ENCODE measurements at places on chromosomes 4 and X.

GRCh38 chr4:177177541-177178081 lies 132.1 kb upstream of the NEIL3 start:
- DNase-seq = no peak

GRCh38 chr4:166091146-166091545 lies 218.1 kb downstream of the TLL1 start:
- DNase-seq = no peak

- DNase-seq = no peak
Measured at GRCh38 chrX:101080326-101081124, 1.8 kb downstream of the TMEM35A start.

DNA sequence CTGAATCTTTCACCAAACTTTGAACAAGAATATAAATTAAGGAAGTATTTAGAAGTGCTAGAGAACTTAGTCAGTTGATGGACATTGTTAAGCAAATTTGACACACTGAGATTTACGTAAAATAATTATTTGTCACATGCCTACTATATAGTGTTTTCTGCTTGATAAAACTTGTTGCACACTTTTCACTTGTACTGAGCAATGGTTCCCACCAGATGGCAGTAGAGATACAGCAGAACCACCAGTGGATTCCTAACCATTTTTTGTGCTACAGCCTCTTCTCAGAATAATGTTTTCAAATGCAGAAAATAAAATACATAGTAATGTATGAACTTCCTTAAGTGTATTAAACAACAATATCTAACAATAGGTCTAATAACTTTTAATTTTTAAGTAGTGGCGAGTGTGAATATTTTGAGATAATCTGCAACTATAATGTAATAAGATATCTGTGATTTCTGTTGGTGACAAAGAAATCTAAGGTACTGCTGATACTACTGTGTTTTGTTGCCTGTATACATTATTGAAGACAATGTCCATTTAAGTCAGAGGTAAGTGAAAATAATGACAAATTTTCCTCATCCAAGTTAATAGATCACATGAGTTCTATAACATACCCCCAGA lies 81.2 kb downstream of the APOOL start:
- DNase-seq = no peak

- no peak for DNase-seq
Measured at GRCh38 chr4:77217526-77217925, 60.5 kb downstream of the CCNG2 start.

DNA sequence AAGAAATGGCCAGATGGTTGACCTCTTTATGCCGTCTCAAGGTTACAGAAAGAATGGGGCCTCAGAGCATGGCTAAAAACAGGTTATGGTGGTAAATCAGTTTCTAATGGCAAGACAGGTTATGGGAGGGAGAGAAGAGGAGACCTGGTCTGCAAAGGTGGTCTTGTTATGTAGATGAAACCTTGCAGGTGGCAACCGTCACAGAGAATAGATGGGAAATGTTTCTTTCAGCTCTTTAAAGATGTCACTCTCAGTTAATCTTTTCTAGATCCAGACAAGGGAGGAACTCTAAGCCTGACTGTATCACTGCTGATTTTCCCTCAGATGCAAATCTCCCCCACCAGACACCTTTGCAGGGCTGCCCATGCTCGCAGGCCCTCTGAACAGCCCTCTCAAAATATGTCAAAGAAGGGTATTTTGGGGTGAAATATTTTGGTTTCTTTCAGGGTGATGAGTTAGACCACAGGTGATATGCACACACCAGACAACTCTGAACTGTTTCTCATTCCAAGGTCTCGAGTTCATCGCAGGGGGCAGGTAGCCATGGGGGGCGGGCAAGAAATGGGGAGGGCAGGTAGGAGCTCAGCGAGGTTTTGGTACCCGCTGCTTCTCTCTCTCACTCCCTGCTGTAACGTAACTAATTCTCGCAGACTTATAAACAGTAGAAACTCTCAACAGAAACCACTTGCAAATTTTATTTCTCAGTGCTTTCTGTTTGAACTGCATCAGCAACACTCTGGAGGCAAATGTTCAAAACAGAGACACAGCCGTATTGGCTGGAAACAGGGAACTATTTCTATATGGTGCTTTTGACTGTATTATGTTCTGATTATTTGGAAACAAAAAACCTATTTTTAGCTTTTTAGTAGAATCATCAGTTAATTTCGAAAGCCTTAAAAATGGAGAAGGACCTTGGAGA lies 32.4 kb downstream of the CASP3 start:
- no peak for DNase-seq

- no peak for DNase-seq
Measured at GRCh38 chr4:65623506-65623905, 46.8 kb downstream of the EPHA5 start.

GRCh38 chr4:137359691-137360315 lies 172.5 kb downstream of the PCDH18 start:
- no peak for DNase-seq

DNA sequence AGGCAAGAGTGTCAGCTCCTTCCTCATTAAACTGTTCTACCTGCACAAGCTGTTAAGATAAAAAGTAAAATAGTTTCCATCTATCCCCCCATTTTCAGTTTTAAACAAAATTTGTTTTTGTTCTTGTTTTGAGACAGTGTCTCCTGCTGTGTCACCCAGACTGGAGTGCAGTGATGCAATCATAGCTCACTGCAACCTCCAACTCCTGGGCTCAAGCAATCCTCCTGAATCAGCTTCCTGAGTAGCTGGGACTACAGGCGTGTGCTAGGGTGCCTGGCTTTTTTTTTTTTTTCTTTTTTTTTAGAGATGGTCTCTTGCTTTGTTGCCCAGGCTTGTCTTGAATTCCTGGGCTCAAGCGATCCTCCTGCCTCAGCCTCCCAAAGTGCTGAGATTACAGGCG lies 105.4 kb downstream of the HS6ST2 start:
- DNase-seq = no peak

GRCh38 chr4:37279121-37279520 lies 34.6 kb downstream of the NWD2 start:
- DNase-seq = no peak

GRCh38 chr4:76755756-76756155 lies 142.2 kb downstream of the SOWAHB start:
- DNase-seq = no peak

DNA sequence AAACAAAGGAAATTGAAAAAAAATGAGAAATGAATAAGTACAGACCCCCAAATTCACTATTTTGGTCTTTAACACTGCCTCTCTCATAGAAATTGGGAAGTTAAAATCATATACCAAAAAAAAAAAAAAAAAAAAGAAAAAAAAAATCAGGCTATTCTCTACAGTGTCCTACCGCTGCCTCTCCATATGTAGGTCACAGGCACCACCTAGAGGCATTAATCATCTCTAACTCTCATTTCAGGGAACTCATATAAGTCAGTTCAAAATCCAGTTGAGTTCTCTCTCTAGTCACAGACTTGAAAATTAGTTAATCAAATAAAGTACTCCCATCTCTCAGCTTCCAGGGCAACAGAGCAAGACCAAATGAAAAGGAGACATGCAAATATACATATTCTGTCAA lies 47.9 kb downstream of the COX18 start:
- no peak for DNase-seq

DNA sequence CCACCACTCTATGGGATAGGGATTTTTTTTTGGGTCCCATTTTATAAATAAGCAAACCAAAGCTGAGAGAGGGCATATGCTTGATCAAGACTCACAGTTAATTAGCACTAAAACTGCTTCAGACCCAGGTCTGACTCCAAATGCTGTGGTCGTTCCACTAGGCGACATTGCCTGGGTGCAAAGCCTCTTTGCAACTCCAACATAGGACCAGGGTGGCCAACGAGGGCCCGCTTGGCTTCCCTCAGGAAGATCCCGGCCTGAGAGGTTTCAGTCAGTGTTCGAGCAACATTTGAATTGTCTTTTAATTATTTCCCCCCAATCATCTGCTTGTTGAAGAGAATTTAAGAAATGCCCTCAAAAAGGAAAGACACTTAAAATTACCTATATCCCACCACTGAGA lies 11.2 kb downstream of the PJA1 start:
- DNase-seq = no peak

GRCh38 chr4:4805887-4806286 lies 53.6 kb upstream of the MSX1 start:
- DNase-seq = no peak

DNA sequence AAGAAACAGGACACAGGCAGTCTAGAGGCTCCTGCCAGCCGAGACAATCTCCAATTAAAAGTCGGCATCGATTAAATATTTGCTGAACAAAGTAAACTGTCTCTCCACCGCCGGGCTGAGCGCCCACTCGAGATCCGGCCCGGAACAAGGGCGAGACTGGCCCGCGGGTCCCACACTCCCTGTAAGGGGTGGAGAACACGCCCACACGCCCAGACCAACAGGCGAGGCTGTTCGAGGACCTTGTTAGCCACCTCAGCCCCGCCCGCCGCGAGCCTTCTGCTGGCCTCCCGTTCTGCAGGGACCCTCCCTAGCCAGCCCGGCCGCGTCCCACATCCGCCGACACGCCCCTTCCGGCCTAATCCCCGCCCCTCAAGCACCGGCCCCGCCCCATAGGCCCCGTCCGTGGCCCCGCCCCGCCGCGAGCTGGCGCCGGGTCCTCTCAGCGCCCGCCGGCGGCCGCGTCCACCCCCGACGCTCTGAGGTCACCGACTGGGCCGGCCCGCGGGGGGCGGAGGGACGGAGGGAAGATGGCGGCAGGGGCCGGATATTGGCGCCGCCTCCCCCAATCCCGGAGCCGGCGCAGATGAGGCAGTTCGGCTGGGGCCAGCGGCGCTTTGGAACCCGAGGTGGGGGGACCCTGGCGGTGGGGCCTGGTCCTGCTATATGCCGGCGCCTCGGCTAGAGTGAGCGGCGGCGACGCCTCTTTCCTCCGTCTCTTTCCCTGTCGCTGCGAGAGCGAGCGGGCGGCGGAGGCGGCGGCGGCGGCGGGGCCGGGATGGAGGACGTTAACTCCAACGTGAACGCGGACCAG lies at the start of gene SLAIN2:
Gene SLAIN2 (plus strand): TSS at position 565 of the 811 bp plus-strand sequence. CDS start 211 bp downstream, at position 776.
- peak; percentile 74 for DNase-seq

DNA sequence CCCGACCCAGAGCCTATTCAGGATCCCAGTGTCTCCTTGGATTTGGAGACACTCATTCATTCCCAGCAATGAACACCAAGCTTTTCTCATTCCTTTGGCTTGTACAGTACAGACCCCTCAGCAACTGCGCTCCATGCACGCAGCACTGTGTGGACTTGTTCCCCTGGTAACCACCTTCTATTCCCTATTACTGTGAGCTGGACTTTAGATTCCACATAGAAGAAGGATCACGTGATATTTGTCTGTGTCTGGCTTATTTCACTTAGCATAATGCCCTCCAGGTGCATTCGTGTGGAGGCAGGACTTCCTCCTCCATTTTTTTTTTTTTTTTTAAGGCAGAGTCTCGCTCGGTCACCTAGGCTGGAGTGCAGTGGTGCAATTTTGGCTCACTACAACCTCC lies 106.4 kb downstream of the PHKA2 start:
- DNase-seq = no peak

- no peak for DNase-seq
Measured at GRCh38 chr4:65651751-65652150, 18.5 kb downstream of the EPHA5 start.

DNA sequence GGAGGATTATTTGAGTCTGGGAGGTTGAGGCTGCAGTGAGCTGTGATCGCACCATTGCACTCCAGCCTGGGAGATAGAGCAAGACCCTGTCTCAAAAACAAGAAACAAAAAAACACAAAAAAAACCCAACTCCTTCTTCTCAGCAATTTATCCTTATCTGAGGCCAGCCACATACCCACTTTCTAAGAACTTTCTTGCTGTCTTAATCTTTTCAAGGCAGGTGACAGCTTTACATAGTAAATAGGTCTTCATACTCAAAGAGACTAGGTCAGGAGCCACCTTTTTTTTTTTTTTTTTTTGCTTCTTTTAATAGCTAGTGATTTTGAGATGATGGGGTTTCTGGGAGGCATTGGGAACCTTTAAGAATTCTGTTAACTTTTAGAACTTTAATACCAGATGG lies 26.1 kb upstream of the ZCCHC13 start:
- DNase-seq = no peak

DNA sequence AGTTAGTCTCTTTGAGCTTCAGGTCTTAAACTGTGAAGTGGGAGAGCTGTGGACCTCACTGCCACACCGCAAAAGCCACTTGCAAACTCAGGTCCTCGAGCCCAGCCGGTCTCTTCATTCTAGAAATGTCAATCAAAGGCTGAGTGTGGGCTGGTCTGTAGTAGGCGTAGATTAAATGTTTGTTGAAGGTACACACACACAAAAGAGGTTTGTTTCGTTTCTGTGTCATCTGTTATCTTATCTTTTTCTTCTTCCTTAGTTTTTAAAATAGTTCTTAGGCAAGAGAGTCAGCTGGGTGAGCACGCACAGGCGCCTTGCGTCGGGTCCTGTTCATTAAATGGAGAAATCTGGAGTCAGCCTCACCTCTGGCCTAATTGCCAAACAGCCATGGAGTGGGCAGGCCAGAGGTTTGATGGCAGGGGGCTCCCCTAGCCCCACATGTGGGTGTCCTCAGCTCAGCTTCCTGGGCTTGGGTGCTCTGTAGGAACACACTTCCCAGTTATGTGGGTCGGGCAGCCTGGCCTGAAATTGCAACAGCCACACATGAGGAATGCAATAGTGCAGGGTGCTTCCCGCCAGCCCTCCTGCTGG lies 836 bp upstream of the PSAPL1 start:
- DNase-seq = no peak

DNA sequence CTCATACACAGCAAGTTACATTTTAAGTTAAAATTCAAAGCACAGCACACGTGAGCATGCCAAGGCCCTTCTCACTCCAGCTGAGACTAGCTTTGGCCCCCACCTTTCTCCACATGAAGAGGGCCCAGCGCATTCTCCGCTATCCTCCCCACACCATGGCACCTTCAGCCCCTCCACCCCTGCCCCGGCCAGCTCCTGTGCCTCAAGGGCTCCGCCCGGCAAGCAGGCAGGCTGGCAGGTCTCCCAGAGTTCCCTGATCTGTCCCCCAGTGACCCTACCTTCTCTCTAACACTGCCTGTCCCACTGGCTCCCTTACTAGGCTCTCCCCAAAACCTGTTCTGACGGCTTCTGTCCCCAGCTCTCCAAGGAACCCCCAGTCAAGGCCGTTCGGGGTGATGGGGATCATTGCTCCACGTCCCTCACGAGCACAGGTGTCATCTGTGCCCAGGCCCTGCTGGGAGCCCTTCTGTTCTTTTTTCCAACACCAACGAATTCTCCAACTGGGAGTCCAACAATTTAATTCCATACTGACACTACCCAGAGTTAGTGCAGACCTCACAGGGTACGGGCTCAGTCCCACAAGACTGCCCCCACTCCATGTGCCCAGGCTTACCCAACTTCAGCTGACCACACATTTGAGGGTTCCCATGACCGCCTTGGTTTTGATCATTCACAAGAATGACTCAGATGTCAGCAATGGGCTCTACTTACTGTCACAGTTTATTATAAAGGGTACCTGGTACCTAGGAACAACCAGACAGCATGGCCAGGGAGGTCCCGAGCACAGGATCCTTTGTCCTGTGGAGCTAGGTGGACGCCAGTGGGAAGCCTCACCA lies 4.2 kb downstream of the LETM1 start:
- no peak for DNase-seq

GRCh38 chr4:113080050-113080449 lies 30.6 kb downstream of the ANK2 start:
- no peak for DNase-seq

DNA sequence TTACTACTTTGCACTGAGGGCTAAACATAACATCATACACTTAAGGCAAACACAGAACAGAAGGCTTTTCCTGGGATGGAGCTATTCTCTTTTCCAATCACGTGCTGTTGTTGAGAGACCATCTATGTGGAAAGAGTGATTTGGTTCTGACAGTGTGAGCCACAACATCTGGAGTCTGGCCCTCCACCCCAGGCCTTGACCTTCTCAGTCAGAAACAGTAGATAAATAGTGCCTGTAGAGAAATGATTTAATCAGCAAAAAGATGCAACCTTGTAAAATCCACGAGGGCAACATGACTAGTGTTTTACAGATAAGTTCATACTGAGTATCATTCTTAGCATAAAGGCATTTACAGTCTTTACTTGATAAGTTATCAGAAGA lies 10.8 kb upstream of the SFRP2 start:
- no peak for DNase-seq
